Stimulated activated CD4-positive, alpha-beta T cell treated with anti-CD3 and anti-CD28 coated beads, Interleukin-4, amount 100 ng/mL, for 48 hours (primary cell): ENCODE measurements at places on chromosomes 13 and 19.

GRCh38 chr19:7746903-7747884 is at the start of gene CD209:
Gene CD209 (minus strand): TSS chr19:7747534. CDS start chr19:7747511, 23 bp downstream.
- DNase-seq: no peak

GRCh38 chr13:33697926-33698325 is 120.0 kb upstream of the RFC3 start:
- DNase-seq: no peak

DNA sequence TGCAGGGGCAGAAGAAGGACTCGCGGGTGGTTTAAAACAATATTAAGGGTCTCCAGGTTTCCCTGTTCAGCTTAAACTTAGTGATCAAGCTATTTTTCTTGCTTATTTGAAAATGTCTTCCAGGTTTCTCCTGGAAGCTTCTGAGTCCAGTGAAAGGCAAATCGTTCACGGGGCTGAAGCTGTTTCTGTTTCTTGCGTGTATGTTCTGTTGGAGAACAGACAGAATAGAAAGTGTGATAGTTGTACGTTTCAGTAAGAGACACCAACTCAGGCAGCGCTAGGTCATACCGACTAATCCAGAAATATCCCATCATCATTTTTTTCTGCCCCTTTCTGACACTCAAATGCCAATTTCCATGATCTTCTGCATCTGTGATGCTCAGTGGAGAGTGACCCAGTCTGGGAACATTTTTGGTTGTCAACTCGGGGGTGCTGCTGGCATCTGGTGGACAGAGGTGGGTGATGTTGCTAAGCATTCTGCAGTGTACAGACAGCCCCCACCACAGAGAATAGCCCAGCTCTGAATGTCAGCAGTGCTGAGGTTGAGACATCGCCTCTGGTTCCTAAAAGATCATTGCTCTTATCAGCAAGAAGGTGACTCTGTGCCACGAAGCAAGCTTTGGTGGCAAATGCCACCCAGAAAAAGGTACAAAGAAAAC is 4.3 kb downstream of the KLF2 start:
- no peak for DNase-seq

DNA sequence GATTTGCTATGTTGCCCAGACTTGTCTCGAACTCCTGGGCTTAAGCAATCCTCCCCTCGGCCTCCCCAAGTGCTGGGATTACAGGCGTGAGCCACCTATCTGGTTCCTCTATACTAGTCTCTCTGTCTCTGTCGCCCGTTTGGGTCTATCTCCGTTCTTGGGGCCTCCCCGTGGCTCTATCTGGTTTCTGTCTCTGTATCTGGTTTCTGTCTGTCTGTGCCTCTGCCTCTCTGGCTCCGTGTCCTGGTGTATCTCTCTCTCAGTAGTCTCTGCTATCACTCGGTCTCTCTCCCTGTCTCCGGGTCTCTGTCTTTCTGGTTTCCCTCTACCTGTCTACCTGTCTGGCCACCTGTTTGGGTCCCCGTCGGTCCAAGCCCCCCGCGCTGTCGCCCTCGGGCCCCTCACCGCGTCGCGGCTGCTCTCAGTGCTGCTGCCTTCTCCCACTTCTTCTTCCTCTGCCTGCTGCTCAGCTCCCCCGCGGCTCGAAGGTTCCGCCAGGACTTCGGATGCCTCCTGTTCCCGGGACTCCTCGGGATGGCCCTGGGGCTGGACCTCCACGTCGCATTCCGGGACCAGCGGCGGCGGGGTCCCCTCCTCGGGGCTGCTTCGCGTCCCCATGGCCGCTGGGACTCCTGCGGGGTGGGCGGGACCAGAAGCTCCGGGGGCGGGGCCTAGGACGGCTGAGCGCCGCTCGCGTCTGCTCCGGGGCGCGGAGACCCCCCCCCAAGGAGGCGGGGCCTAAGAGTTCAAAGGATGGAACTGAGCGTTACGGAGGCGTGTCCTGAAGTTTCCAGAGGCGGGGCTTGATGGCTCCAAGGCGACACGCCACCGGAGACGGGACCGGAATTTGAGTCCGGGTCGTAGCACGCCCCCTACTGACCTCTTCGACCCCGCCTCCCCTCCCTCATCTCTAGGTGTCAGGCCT is 783 bp downstream of the PHLDB3 start:
- DNase-seq: peak; percentile 100

GRCh38 chr19:14370169-14370939 is 10.9 kb upstream of the ADGRE5 start:
- DNase-seq: no peak

GRCh38 chr19:49133621-49134454 is 14.5 kb downstream of the PPFIA3 start:
- DNase-seq: peak; percentile 55

DNA sequence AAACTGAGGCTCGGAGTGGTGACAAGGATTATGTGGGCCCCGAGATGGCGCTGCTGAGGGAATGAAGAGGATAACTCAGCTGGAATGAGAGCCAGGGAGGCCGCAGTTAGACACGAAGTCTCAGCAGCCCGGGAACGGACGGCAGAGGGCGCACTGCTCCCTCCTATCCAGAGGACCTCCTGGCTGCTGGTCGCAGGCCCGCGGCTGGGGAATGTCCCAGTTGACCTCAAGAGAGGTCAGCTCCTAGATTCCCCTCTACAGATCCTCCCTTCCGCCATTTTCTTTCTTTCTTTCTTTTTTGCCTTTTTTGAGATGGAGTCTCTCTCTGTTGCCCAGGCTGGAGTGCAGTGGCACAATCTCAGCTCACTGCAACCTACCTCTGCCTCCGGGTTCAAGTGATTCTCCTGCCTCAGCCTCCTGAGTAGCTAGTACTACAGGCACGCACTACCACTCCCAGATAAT is 24.1 kb upstream of the ASPDH start:
- DNase-seq: peak; percentile 68

GRCh38 chr19:30552593-30552992 is 180.4 kb downstream of the ZNF536 start:
- DNase-seq: no peak

DNA sequence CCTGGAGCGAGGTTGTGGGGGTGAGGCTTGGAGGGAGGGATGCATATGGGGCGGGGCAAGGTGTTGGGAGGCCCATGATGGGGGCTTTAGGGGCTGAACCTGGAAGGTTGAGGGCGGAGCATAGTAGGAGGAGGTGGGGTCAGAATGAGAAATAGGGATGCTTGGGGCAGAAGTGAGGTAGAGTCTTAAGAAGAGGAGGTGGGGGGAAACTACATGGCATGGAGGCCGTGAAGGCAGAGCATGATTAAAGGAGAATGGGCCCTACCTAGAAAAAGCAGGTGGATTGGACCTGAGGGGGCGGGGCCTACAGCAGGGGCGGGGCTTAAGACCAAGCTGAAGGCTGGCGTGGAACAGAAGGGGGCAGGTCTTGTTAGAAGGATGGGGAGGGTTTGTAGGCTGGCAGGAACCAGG is 799 bp downstream of the NR1H2 start:
- DNase-seq: no peak

DNA sequence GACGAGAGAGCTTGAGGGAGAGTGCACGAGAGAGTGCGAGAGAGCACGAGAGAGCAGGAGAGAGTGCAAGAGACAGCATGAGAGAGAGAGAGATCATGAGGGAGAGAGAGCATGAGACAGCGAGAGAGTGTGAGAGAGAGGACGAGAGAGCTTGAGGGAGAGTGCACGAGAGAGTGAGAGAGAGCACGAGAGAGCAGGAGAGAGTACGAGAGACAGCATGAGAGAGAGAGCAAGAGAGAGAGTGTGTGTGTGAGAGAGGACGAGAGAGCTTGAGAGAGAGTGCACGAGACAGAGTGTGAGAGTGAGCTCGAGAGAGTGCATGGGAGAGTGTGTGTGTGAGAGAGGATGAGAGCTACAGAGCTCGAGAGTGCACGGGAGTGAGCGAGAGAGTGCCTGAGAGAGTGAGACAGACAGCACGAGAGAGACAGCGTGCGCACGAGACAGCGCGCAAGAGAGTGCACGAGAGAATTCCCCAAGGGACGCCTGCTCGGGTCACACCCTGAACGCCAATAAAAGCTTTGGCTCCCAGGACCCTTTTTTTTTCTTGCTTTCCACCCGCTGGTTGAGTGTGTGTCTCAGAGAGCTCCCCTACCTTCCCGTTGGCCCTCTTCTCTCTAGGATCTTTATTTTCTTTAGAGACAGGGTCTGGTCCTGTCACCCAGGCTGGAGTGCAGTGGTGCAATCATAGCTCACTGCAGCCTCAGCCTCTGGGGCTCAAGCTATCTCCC is 3.7 kb downstream of the CD70 start:
- DNase-seq: no peak
